ENCODE measurements at places on chromosomes 16 and 17. TPM values are rescaled to one million over a fixed set of nuclear protein-coding genes. Genes with fewer than 3 reads are reported as not detected.

CEP295NL gene
- total RNA-seq: 10.7 TPM

CA4 gene
- total RNA-seq: 35.3 TPM

ARHGAP44 gene
- total RNA-seq: 19.3 TPM

TSNAXIP1 gene
- 5.4 TPM for total RNA-seq

NT5M gene
- 4.6 TPM for total RNA-seq

NPIPA3 gene
- not detected for total RNA-seq

SMTNL2 gene
- 15.6 TPM for total RNA-seq

SALL1 gene
- total RNA-seq: not detected

NME4 gene
- 66.0 TPM for total RNA-seq

GPR142 gene
- not detected for total RNA-seq

KRT36 gene
- total RNA-seq: not detected

ST6GALNAC1 gene
- 3.4 TPM for total RNA-seq

HOXB2 gene
- total RNA-seq: 55.3 TPM

SLC12A3 gene
- total RNA-seq: not detected

PRR15L gene
- not detected for total RNA-seq

C16orf74 gene
- total RNA-seq: not detected

LLGL2 gene
- 41.8 TPM for total RNA-seq

PRAC2 gene
- total RNA-seq: not detected

DNAH2 gene
- total RNA-seq: 0.43 TPM

DPEP2 gene
- total RNA-seq: 1.1 TPM

IL34 gene
- 116 TPM for total RNA-seq

KRTAP9-8 gene
- not detected for total RNA-seq

DHRS7C gene
- total RNA-seq: not detected

ARMC5 gene
- 10.0 TPM for total RNA-seq

NPIPB6 gene
- 1.7 TPM for total RNA-seq

CMTM1 gene
- total RNA-seq: not detected

P3H4 gene
- 61.4 TPM for total RNA-seq

ACSM2A gene
- total RNA-seq: not detected

CDH11 gene
- total RNA-seq: 145 TPM

TBC1D3B gene
- total RNA-seq: not detected

DYNLRB2 gene
- not detected for total RNA-seq

FOXO3B gene
- total RNA-seq: 2.0 TPM

ABCC6 gene
- total RNA-seq: 0.53 TPM

GAS7 gene
- 78.0 TPM for total RNA-seq

HASPIN gene
- 2.7 TPM for total RNA-seq

KRTAP17-1 gene
- total RNA-seq: not detected

MARCHF10 gene
- not detected for total RNA-seq

KRTAP4-4 gene
- total RNA-seq: not detected

RUNDC3A gene
- total RNA-seq: not detected

SOX15 gene
- not detected for total RNA-seq

KRT32 gene
- total RNA-seq: not detected

CLEC18A gene
- total RNA-seq: 25.2 TPM

NHERF1 gene
- total RNA-seq: 81.8 TPM

PLD6 gene
- total RNA-seq: 0.32 TPM

BANP gene
- total RNA-seq: 23.4 TPM

HSF5 gene
- not detected for total RNA-seq

TP53TG3B gene
- total RNA-seq: not detected

PCYT2 gene
- 81.1 TPM for total RNA-seq

KRT31 gene
- total RNA-seq: not detected

FAM83G gene
- total RNA-seq: 11.2 TPM

TP53TG3C gene
- not detected for total RNA-seq

MC1R gene
- 13.2 TPM for total RNA-seq

TVP23A gene
- not detected for total RNA-seq

MRPS34 gene
- 170 TPM for total RNA-seq

TNP2 gene
- total RNA-seq: not detected

SOX9 gene
- 2.4 TPM for total RNA-seq

HOXB8 gene
- total RNA-seq: not detected

DNAI2 gene
- not detected for total RNA-seq

ITGAL gene
- 0.11 TPM for total RNA-seq
